ENCODE measurements at places on chromosomes 6 and 20. TPM values are rescaled to one million over a fixed set of nuclear protein-coding genes. Genes with fewer than 3 reads are reported as not detected.

The SFTA2 gene
- not detected for total RNA-seq

The C6orf163 gene
- total RNA-seq: 2.5 TPM

The SRSF12 gene
- 1.1 TPM for total RNA-seq

The C6orf52 gene
- 3.1 TPM for total RNA-seq

The RRBP1 gene
- 97.6 TPM for total RNA-seq

The GCNT2 gene
- total RNA-seq: 1.4 TPM

The WFDC12 gene
- total RNA-seq: not detected

The CEP162 gene
- total RNA-seq: 2.1 TPM

The LY6G6C gene
- total RNA-seq: 0.15 TPM

The EYA2 gene
- 0.08 TPM for total RNA-seq

The TMEM217 gene
- total RNA-seq: 0.23 TPM

The SPDEF gene
- total RNA-seq: 0.08 TPM

The HCRTR2 gene
- total RNA-seq: not detected

The NFYA gene
- 13.7 TPM for total RNA-seq

The IMPG1 gene
- total RNA-seq: not detected

The TBXT gene
- not detected for total RNA-seq

The MLN gene
- not detected for total RNA-seq

The TAAR5 gene
- not detected for total RNA-seq

The ZSWIM1 gene
- 7.3 TPM for total RNA-seq

The PTCRA gene
- not detected for total RNA-seq

The KHDC1L gene
- total RNA-seq: not detected

The LTB gene
- total RNA-seq: 1.5 TPM

The TRAPPC3L gene
- total RNA-seq: not detected

The CHMP4B gene
- total RNA-seq: 43.6 TPM

The RSPO3 gene
- not detected for total RNA-seq

The C4A gene
- total RNA-seq: 1.7 TPM

The SCRT2 gene
- not detected for total RNA-seq

The RUNX2 gene
- 2.1 TPM for total RNA-seq

The SLC17A1 gene
- not detected for total RNA-seq

The GRIK2 gene
- not detected for total RNA-seq

The TFAP2C gene
- 7.3 TPM for total RNA-seq

The KCNS1 gene
- 0.91 TPM for total RNA-seq

The SLC22A2 gene
- total RNA-seq: not detected

The NT5E gene
- total RNA-seq: 108 TPM

The CRISP3 gene
- total RNA-seq: not detected

The CALHM6 gene
- 2.5 TPM for total RNA-seq

The PI3 gene
- total RNA-seq: 11.0 TPM

The ARMH2 gene
- total RNA-seq: not detected

The GPSM3 gene
- 13.3 TPM for total RNA-seq

The NKAPL gene
- 0.23 TPM for total RNA-seq

The CFAP61 gene
- not detected for total RNA-seq

The FOXS1 gene
- not detected for total RNA-seq

The C20orf173 gene
- total RNA-seq: not detected

The GHRH gene
- total RNA-seq: not detected

The DZANK1 gene
- 1.9 TPM for total RNA-seq

The KIAA1755 gene
- not detected for total RNA-seq

The OPRM1 gene
- not detected for total RNA-seq

The SLC17A3 gene
- not detected for total RNA-seq

The KCNQ2 gene
- not detected for total RNA-seq

The RIPPLY2 gene
- total RNA-seq: 0.11 TPM

The SLC29A1 gene
- 50.3 TPM for total RNA-seq

The CDH26 gene
- 1.2 TPM for total RNA-seq

The SPATA25 gene
- total RNA-seq: not detected

The HRH3 gene
- not detected for total RNA-seq

The C20orf202 gene
- total RNA-seq: not detected

The SPATS1 gene
- total RNA-seq: not detected

The LST1 gene
- not detected for total RNA-seq

The SAMD3 gene
- total RNA-seq: 0.16 TPM

Measured in hair follicular keratinocyte (primary cell).